Ureter (tissue), 1 donor: ENCODE measurements at places on chromosomes 4 and X. TPM values are rescaled to one million over a fixed set of nuclear protein-coding genes. Genes with fewer than 3 reads are reported as not detected.

- no peak for DNase-seq
Observed at GRCh38 chr4:53505947-53506346, 85.3 kb downstream of the LNX1 start.

GRCh38 chr4:109683621-109684253 is 19.5 kb downstream of the CASP6 start:
- DNase-seq = no peak

DNA sequence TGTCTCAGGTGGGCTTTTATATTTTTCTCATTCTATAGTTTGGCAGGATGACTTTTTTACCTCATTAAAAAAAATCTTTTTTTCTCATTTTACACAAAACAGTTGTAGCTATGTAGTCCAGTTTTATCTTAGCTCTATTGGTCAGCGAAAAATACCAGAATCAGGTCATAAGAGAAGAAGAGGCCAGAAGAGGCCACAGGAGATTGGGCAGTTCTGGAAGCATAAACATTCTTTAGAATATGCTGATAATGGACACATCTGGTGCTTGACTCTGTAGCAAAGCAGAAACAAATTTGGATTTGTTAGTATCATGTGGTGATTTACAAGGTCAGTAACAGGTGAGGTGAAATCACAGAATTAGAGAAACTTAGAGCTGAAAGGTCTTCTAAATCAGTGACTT is 66.6 kb upstream of the ARHGAP24 start:
- no peak for DNase-seq

GRCh38 chr4:16791460-16791859 is 107.0 kb downstream of the LDB2 start:
- no peak for DNase-seq

GRCh38 chr4:182878633-182879495 is 38.3 kb downstream of the DCTD start:
- no peak for DNase-seq

DNA sequence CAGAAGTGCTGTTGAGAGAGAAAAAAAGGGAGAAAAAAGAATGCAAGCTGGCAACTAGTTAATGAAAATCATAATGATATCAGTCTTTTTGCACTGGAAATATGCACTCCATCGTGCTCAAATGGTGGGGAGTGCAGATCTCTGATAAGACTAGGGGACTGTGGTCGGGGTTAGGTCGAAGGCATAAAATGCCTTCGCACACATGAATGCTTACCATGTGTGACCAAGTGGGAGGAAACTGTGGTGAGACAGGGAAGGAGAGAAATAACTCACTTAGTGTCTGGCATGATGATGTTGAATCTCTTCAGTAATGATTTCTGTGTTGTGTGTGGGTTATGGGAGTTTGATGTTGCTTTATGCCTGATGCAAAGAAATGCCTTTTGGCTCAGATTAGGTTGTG is 358.9 kb downstream of the FBXO8 start:
- no peak for DNase-seq

GRCh38 chr4:151117371-151117962 is 18.0 kb downstream of the RPS3A start:
- peak; percentile 65 for DNase-seq

DNA sequence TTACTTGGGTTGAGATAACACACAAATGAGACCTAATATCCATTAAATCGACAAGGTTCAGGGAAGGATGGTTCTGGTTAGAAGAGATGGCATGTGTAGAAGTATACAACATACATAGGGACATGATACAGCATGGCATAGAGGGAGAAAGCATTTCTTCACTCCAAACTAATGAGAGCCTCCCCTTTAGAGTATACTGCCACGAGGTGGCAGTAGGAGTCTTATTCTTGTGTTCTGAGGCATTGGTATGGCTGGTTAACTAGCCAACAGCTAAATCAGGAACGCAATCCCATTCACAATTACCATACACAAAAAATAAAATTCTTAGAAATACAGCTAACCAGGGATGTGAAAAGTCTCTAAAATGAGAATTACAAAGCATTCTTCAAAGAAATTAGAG is 29.1 kb upstream of the TRO start:
- no peak for DNase-seq

GRCh38 chrX:40922307-40922706 is 162.9 kb upstream of the USP9X start:
- no peak for DNase-seq

DNA sequence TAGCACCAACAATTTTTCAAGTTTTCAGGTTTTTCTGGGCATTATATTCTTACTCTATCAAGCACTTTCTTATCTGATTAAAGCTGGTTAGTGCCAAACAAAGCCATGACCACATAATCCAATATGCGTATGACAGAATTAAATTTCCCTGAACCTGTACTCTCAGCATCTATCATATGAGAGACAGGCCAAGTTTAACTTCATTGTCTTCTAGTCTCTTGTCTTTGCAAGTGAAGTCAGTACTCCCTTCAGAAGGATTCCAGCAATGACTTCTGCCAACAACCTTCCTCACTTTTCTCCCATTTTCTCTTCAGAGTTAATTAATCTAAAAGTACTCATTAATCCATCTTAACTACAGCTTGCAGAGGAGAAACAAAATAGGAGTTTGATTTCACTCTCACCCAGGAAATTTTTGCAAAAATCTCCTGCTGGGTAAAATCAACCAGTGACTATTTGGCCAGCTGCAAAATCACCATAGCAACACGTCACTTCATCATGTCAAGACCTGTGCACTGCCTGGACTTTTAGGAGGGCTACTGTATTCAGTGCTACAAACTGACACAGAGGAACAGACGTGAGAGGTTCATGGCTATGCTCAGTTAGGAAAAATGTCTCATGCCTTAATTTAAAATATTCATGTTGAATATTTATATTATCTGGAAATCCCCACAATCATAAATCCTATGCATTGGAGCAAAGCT is 208.4 kb downstream of the ANTXR2 start:
- DNase-seq = no peak

GRCh38 chrX:152907084-152907651 is 9.3 kb downstream of the ZNF185 start:
- no peak for DNase-seq

DNA sequence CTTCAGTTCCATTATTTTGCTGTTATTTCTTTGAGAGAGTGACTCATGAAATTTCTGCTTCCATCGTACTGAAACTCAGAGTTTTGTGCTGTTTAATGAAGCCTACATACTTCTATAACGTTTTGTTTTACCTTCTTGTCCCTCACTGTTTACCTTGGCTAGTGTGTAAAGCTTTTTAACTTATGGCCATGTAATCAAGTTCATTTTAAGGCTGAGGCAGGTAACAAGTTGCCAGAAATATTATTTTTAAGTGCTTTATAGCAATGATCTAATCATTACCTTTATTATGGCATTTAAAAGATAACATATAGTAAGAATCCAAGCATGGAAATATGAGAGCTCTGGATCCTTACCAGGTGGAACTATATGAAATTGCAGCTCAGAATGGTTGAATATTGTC is 102.3 kb upstream of the FAT1 start:
- DNase-seq = no peak

GRCh38 chrX:111555406-111555958 is 44.0 kb downstream of the SERTM2 start:
- DNase-seq = no peak

Gene CITED1
- not detected for total RNA-seq

Gene NDNF
- total RNA-seq = 26.3 TPM

Gene ADGRL3
- total RNA-seq = 17.9 TPM

Gene PRKX
- total RNA-seq = 15.2 TPM

Gene RBMXL3
- total RNA-seq = not detected
